ENCODE measurements at places on chromosomes 2 and 18.

DNA sequence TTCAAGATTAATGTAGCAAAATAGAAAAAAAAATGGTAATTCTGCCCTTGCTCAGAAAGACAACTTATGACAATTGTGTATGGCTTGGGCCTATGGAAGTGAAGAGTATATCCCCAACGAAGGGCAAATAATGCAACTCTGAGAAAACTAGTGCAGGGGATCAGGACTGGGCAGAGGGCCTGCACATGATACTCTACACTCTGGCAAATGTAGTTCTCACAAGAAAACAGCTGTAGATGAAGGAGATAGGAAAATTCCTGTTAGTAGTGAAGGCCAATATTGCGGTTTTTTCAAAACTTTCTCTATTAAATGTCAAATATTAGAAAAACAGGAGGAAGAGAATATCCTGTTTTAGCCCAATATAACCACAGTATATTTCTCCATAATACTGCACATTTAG is 77.8 kb downstream of the SCN9A start:
- DNase-seq: no peak

DNA sequence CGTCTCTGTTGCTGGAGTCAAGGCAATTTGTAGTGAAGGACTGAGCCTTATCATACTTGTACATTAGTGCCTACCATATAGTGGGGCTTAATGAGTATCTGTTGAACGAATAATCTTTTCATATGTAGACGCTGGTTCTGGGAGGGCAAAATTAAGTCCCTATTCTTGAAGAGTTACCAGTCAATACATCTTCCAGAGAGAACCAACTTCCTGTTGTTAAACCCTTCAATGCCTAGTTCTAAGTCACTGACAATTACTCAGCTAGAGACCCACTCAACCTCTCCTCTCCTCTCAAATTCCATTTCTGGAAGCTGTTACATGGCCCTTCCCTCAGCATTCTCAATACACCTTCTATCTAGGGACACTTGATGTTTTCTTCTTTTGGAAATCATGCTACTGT is 1.1 kb upstream of the MOB4 start:
- no peak for DNase-seq

GRCh38 chr2:9574331-9574730 is 18.7 kb upstream of the ADAM17 start:
- no peak for DNase-seq

DNA sequence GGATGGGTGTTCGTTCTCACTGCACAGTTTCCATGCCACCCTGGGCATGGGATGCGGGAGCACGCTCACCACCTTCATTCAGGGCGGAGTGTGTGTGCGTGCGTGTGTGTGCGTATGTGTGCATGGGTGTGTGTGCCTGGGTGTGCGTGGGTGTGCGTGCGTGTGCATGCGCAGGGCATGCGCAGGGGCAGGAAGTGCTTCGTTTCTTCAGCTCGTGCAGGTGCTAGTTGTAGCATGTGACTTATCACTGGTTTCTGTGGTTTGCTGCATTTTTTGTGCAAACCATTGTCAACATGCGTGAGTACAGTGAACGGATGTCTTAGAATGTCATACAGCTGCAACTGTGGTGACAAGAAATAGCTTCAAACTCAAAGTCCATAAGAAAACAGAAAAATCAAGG is 179.5 kb downstream of the PTGR3 start:
- DNase-seq: no peak

GRCh38 chr18:51789871-51790270 is 550.1 kb upstream of the DCC start:
- no peak for DNase-seq

- peak; percentile 46 for DNase-seq
Measured at GRCh38 chr2:235106874-235107639, 155.2 kb downstream of the SH3BP4 start.

GRCh38 chr2:32683520-32684086 is 55.8 kb downstream of the TTC27 start:
- no peak for DNase-seq

DNA sequence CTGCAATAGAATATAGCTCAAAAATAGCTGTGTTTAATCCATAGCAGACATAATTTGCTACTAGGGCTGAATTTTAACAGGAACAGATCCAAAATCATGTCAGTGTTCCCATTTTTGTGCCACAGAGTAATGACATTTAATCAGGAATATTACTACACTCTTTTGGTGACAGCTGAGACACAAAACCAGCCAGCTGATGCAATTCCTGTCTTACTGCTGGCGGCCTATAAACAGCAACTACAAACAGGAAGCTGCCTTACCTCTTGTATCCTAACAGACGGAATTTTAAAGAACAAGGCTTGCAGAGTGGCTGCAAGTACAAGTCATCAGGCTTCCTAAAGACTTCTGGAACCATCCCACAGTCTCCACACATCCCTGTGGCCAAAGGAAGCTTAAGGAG is 218.1 kb downstream of the ZNF521 start:
- DNase-seq: no peak

DNA sequence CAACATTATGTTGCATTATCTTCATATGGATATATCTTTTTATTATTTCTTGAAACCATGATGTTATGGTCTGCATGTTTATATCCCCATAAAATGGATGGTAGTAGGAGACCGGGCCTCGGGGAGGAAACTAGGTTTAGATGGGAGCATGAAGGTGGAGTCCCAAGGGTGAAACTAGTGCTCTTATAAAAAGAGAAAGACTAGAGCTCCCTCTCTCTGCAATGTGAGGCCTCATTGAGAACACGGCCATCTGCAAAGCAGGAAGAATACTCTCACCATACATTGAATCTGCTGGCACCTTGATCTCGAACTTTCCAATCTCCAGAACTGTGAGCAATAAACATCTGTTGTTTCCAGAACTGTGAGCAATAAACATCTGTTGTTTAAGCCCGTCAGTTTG is 64.0 kb downstream of the NXPH2 start:
- no peak for DNase-seq

DNA sequence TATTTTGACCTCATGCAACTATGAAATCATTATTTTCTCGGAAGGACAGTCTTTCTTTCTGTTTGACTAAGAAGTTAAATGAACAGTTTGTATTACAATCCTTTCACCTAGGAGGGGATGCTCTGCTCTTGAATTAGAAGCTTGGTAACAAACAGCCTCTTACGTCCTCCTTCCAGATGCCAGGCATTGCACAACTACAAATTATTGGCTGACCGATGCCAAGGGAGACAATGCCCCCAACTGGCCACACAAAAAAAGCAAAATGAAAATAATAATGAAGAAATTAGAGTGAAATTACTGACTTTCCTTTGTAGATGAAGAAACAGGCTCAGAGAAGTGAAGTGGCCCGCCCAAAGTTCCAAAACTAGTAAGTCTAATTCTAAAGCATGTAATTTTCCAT is 177.9 kb downstream of the CYRIA start:
- no peak for DNase-seq
